Nucleus accumbens (tissue), 56 donors: ENCODE measurements at places on chromosomes 1 and 21.

GRCh38 chr21:18803624-18804023 lies 400.0 kb upstream of the TMPRSS15 start:
- no peak for DNase-seq

DNA sequence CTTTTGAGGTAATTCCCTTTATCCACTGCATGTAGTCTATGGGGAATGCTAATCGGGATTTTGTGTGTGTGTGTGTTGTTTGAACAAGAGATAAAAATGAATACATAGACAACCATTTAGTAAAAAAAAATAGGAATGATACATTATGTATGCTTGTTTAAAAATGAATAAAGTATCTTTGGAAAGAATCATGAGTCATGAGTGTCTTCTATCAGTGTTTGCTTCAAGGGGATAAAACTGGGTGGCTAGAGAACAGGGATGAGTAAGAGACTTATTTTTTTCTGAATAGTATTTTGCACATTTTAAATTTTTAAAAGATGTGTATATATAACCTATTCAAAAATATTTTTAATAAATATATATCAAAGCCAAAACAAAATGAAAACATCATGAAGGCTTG lies 839.4 kb upstream of the ADGRL4 start:
- no peak for DNase-seq

- DNase-seq: no peak
These were observed 41.1 kb downstream of the KCNJ15 start for GRCh38 chr21:38297871-38298270.

DNA sequence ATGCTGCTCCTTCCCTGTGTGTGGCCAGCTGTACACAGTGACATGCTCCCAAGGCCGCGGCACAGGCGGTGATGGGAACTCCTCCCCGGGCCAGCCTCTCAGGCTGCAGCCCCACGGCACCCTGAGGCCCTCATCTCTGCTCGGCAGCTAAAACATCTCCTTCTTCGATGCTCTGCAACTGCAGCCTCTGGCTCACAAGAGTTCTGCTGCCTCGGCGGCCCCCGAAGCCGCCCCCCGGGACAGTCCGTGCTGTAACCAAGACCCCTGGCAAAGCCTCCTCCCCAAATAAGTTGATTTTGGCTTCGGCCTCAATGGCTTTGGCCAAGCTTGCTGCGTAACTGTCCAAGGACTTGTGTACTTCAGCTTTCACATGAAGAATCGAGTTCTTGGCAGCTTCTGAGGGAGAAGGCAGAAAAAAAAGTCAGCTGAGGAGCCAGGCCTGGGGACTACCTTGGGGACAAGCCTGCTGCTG lies 51.3 kb downstream of the GPR161 start:
- DNase-seq: no peak

DNA sequence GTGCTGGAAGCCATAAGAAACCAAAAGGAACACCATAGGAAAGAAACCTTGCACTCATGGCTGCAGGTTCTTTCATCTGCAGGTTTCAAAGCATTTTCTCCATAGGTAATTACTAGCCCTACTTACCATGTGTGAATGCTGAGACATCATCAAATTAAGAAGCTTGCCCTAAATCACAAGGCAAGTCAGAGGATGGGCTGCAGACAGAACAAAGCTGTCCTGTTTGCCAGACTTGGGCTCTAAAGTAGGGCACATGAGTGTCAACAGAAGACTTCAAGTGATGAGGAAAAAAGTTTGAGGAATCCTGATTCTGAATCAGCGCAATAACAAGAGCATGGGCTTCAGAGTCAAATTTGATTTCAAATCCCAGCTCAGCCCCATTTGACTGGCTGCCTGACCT lies 5.8 kb upstream of the EPS15 start:
- DNase-seq: no peak

DNA sequence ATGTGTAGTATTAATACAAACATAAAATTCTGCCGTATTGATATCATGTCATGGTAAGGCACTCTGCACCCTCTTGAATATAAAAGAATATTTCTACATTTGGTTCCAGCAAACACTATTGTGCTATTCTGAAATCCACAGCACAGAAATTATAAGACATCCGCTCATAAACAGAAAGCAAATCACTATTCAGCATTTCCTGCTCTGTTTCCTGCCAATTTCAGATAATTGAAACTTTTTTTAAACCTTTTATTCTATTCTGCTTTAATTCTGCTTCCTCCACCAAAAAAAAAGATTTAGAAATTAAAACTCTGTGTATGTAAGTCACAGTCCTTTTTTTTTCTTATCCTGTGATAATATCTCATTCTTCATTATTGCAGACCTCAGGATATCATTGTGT lies 39.6 kb upstream of the PLEKHO1 start:
- DNase-seq: no peak

DNA sequence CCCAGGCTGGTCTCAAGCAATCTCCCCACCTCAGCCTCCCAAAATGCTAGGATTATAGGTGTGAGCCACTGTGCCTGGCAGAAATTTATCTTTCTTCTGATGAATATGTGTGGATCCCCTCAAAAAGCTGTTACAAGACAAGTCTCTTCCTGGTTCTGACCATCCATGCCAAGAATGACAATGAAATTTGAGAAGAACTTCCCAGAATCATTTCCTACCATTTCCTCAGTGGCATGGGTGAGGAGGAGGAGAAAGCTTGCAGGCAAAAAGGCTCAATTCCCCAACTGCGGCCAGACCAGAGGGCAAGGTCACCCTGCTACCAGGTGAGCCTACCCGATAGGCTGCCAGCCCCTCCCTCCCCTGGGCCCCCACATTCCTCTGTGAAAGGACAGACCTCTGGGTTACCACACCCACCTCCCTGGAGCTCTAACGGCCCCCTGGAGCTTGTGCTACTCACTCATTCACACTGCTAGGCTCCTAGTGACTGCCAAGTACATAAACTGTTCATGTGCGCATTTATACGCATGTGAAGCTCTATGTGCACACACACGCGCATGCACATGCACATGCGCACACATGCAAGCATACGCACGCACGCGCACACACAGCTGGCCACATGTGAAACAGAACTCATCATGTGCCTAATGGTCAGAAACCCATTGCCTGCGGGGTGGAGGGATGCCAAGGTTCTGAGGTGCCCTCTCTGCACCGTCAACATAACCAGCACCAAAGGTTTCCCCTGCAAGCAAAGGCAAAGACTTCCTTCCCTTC lies 17.0 kb downstream of the MRAP start:
- DNase-seq: no peak

- no peak for DNase-seq
These were observed 100.5 kb downstream of the ZBTB18 start for GRCh38 chr1:244151537-244151936.

- DNase-seq: no peak
These were observed 28.3 kb upstream of the PEF1 start for GRCh38 chr1:31672986-31673385.
